ENCODE measurements at places on chromosomes 2 and 18. TPM values are rescaled to one million over a fixed set of nuclear protein-coding genes. Genes with fewer than 3 reads are reported as not detected.

GRCh38 chr2:45930396-45930792 lies 278.9 kb downstream of the PRKCE start:
- no peak for DNase-seq

DNA sequence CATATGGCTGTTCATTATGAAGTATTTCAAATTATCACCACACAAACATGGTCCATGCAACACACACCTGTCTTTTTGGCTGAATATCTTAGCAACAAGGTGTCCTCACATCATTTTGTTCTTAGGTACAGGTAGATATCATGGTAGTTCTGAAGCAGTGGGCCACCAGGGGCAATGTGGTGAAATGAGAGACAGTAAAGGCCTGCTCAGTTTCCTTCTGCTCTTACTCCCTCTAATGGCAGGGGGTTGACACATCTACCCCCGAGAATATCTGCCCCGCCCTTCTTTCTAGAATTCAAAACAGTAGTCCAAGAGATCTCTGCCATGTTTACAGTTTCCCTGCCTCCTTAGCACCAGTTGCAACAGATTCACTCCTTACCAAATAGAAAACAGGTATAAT lies 147.0 kb upstream of the KLHL14 start:
- DNase-seq = peak; percentile 49

DNA sequence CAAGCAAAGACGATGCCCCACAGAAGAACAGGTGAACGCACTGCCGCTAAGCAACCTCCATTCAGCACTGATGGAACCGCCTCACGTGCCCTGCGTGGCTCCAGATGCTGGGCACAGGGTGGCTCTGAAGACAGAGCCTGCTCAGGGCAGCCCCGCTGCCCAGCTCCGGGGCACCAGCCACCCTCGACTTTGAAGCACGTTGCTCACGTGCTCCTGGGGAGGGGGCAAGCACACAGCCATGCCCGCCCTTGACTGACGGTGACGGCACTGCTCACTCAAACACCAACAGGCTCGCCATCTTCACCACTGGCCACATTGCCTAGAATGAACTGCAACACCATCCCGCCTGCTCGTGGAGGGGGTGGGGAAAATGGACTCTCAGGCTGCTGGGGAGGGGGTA lies 251.3 kb downstream of the HDAC4 start:
- no peak for DNase-seq

GRCh38 chr2:176172895-176173566 lies 15.4 kb upstream of the HOXD1 start:
- no peak for DNase-seq

GRCh38 chr2:120346667-120347358 lies 877 bp downstream of the INHBB start:
- DNase-seq = peak; percentile 10

DNA sequence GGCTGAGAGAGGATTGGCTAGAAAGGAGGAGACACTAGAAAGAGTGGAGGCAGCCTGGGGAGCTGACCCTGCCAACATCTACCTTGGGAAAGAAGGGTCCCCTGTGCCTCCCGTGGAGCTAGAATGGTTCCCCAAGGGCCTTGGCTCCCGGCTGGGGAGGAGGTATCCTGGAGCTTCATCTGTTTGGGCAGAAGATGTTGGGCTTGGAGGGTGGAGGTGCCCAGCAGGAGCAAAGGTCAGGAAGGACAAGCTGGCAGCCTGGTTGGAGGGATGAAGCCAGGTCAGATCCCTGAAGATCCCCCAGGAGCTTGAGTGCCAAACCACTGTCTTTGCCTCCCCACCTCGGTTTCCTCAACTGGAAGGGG lies 2.9 kb downstream of the ATP6V1B1 start:
- DNase-seq = no peak

DNA sequence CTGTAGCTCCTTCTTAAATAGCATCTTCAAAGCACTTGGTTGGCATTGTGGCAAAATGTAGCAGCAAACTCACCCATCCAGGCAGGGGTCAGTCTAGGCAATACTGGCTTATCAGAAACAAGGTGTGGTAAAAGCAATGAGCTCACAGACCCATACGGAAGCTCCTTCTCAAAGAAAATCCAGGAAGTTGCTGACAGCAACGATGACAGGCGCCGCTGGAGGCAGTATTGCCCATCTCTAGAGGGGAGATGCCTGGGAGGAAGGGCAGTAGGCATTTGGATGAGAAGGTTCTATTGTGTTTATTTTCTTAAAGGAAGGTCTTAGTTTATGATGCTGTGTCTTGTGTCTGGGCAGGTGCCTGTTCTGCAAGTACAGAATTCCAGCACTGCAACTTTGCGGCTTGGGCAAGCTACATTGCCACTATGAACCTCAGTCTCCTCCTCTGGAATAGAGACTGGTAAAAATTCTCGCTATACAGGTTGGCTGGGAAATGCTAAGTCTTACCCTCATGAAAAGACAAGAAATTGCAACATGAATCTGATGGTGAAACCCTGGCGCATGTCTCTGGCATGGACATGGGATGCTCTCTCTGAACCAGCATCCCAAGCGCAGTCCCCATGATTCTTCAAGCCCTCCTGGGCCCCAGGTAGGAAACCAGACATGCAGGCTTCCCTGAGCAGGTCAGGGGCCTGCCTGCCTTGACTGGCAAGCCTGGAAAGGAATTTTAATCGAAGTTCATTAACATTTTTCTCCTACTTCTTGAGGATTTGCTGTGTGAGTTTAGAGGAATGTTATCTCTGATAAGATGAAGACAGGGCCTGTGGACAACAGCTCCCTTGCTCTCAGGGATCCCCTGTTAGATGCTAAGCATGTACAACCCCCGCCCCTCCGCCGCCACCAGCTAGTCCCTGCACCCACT lies 156.0 kb downstream of the TFCP2L1 start:
- peak; percentile 67 for DNase-seq

- no peak for DNase-seq
These were observed 22.0 kb downstream of the TNFRSF11A start for GRCh38 chr18:62347089-62347506.

DNA sequence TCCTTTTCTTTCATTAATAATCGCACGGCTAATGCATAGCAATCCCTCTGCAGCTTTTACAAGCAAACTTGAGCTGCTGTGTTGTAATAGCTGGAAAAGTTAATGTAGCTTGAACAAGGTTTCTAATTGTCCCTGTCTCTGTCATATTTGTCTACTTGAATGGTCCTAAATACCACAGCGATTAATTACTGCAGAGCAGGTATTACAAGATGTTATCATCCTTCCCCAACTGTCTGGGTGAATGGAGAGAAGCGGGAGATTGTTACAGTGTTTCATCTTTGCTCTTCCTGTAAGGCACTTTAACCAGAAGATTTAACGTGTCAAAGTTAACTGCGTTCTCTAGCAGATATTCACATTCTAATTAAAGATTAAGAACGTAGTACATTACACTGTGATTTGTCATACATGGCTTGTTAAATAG lies 422.2 kb upstream of the POU3F3 start:
- no peak for DNase-seq

DNA sequence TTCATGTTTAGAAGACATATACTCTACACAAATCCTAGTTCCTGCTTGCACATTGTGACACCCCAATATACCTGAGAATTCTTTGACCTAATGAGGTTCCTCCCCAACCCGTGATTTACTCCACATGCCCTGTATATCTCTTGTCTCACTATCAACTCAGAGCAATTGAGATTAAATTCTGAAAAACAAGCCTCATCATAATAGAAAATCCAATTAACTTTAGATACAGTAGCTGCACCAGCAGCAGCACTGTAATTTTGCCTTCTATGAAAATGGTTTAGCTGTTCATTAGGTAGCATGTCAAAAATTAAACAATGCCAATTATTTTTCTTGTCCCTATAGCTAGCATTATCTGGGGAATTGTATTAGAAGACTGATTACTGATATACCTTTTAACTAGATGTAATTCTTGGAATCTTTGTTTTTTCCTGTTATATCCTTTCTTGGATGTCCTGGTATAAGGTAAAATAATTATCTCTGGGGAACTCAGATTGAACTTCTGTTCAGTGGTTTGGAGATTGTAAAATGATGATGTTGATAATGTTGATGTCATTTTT lies 218.9 kb upstream of the TANK start:
- DNase-seq = no peak

The GALR1 gene
- total RNA-seq = not detected
